Natural killer cell (primary cell): ENCODE measurements at places on chromosomes 16 and 17. TPM values are rescaled to one million over a fixed set of nuclear protein-coding genes. Genes with fewer than 3 reads are reported as not detected.

Gene MED9
- total RNA-seq, result 23.5 TPM

Gene BPTF
- total RNA-seq, result 193 TPM

Gene KRT32
- total RNA-seq, result not detected

Gene SLC5A10
- 0.28 TPM for total RNA-seq

Gene ASGR1
- total RNA-seq, result not detected

Gene HSPB9
- not detected for total RNA-seq

Gene TBC1D26
- not detected for total RNA-seq

Gene CPSF4L
- total RNA-seq, result not detected

Gene CCL7
- not detected for total RNA-seq

Gene VMO1
- 1.2 TPM for total RNA-seq

Gene PARN
- 45.1 TPM for total RNA-seq

Gene RNU2-1
- total RNA-seq, result 5,267 TPM

Gene TEKT1
- total RNA-seq, result not detected

Gene PRDM7
- not detected for total RNA-seq

- DNase-seq, result no peak
These were observed 10.4 kb downstream of the SEC14L1 start for GRCh38 chr17:77151186-77151585.

DNA sequence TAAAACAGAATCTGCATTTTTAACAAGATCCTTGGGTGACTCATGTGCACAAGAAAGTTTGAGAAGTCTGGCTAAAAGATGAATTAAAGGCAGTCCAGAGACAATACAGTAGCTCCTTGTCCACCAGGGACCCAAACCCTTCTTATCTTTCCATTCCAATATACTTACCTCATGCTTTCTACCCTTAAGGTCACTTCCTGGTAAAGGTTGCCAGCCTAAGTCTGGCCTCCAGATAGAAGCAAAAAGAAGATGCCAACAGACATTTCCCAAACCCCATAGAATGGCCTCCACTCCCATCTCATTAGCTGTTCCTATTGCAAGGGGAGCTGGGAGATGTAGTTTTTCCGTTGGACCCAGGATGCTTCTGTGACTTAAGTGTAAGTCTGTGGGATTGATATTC is 101.4 kb upstream of the XYLT1 start:
- no peak for DNase-seq

DNA sequence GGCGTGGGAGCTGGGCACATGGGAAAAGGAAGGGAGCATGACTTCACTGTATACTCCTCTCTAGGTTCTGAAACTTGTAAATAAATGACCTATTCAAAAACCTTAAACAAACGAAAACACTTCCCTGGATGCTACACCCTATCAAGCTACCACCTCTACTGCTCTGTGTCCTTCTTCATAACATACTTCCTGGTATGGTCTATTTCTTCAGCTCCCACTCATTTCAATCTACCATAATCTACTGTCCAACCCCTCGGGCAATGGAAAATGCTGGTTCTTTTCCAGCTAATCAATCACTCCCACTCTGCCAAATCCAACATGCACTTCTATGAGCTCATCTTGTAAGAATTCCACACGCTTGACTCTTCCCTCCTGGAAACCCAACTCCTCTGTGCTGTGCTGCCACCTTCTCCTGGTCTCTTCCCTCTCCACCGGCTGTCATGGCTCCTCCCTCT is 42.4 kb downstream of the AMFR start:
- DNase-seq, result no peak

DNA sequence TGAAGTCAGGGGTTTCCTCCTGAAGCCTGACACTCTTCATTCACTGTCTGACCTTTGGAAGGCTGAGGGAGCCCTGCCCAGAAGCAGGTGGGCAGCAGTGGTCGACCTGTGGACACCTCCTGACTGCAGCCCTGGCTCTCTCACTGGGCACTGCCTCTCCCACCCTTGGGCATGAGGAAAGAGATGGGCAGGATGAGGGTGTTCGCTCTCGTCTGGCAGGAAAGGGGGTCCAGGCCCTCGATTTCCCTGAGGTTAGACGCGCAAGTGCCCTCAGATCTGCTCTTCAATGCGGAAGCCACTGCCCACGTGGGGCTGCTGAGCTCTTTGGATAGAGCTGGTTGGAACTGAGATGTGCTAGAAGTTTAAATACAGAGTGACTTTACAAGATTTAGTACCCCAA is 171.9 kb downstream of the AHSP start:
- DNase-seq, result no peak

GRCh38 chr16:85770741-85771140 is 19.8 kb upstream of the C16orf74 start:
- no peak for DNase-seq

DNA sequence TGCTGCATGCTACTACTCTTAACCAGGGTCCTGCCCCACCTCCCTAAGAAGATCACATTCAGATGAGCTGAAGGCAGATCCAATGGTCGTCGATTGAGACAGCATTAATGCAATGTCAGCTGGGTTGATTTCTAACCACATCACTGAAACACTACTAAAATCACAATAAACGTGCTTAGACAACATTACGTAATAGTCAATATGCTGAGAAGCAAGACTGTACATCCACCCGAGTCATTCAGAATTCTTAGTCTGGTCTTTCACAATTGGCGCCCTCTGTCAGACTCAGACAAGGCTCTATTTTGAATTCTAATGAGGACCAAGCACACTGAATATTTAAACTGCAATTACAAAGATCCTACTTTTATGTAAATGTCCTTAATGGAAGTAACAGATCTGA is 205.2 kb downstream of the STX8 start:
- no peak for DNase-seq

DNA sequence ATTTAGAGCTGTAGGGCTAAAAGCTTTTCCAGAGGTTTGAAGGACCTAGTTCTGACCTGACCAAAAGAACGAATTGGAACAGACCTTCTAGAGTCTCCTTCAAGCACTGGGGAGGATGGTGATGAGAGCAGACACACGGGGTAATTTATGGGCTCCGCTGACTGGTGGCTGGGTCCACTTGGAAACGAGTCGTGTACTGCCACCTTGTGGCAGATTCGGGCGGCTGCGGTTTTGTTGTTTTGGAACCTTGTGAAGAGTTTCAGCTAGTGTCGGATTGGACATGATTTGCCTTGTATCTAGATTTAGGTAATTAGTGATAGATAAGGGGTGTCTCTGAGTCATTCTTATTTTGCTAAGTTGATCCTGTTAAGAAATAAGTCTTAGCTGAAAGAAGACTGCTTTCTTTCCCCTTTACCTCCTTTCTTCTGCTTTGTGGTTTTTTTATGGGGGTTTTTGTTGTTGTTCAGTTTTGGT is 98.9 kb downstream of the AATF start:
- DNase-seq, result peak; percentile 66

DNA sequence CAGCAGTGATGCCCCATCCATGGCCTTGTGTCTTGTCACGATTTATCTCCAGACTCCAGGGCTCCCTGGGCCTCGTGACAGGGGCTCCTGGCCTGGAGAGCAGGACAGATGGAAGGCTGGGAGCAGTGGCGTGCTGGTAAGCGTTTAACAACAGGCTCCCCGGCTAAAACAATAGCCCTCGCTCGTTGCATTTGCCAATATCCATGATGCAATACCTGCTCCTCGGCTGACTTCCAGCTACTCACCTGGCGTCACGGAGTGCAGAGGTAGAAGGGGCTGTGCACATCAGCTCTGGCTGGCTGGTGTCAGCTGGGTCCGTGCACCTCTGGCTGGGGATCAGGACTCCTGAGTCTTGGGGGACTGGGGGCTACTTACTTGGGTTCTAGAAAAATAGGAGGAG is 1.5 kb upstream of the BICDL2 start:
- no peak for DNase-seq

DNA sequence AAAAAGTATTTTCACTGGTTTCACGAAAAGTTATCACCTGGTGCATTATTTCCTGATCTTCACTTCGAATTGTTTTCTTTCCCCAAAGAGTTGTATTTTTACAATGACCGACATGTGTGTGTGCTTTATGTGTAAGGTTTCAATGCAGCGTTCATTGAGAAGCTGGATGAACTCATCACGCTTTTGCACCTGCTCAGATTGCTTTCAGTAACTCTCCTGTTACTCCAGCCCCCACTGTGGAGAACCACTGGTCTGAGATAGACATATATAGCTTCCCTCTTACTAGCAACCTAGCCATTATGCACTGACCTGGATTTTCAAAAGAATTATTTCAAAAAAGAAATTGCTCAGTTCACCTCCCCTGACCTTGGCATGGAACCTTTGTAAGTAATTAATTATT is 178.3 kb upstream of the CHMP6 start:
- DNase-seq, result no peak

DNA sequence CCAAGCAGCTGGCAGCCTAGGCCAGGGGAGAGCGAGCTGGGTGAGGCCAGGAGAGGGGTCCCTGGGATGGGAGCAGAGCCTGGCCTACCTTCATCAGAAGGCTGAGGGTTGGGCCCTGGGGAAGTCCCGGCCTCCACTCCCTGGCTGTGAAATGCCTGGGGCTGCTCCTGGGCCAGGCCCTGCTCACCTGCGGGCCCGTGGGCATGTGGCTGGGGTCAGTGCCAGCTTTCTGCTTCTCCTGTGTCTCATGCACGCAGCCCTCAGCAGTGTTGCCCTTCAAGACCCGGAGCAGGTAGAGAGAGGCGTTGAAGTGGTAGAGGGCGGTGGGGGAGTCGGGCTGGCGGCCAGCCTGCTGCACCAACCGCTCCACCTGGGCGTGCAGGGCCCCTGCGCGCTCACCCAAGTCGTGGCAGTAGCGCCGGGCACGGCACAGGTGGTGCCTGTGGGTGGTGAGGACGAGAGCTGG is 12.4 kb downstream of the MYBBP1A start:
- DNase-seq, result no peak

DNA sequence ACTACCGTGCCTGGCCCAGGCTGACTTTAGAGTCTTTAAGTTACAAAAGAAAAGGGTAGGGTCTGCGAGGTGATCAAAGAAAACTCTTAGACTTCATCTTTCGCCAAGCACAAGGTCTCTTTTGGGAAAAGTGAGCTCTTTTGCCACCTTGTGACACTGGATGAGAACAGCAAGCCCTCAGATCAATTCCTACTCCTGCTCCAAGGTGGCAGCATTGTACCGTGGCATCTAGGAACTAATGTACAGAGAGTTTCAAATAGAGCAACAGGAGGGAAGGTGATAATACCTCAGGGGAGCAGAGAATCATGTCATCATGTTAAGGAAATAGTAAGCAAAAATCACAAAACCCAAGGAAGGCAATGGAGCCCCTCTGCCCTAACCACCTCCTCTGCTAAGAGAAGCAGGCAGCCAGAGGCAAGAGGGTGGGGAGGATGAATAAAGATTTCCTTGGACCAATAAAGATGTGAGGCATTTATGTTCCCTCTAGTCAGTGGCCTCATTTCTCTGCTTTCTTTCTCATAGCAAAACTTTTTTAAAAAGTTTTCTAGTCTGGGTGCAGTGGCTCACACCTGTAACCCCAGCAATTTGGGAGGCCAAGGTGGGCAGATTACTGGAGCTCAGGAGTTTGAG is 2.1 kb upstream of the C17orf78 start:
- peak; percentile 29 for DNase-seq

DNA sequence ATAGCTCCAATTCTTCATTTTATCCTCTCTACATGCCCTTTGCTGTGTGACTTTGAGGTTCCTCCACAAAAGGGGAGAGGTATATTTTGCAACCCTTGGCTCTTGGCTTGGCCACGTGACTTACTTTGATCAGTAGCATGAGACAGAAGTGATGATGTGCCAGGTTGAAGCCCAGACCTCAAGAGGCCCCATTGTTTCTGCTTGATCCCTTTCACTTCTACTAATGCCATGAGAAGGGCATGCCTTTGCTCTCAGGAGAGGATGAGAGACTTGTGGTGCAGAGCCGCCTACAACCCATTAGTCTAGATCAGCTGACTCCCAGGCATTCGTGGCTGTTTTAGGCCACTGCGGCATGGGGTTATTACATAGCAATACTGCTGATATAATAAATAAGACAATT is 356.2 kb upstream of the SALL1 start:
- no peak for DNase-seq

GRCh38 chr16:85309656-85310587 is 197.7 kb upstream of the CIBAR2 start:
- DNase-seq, result peak; percentile 25

DNA sequence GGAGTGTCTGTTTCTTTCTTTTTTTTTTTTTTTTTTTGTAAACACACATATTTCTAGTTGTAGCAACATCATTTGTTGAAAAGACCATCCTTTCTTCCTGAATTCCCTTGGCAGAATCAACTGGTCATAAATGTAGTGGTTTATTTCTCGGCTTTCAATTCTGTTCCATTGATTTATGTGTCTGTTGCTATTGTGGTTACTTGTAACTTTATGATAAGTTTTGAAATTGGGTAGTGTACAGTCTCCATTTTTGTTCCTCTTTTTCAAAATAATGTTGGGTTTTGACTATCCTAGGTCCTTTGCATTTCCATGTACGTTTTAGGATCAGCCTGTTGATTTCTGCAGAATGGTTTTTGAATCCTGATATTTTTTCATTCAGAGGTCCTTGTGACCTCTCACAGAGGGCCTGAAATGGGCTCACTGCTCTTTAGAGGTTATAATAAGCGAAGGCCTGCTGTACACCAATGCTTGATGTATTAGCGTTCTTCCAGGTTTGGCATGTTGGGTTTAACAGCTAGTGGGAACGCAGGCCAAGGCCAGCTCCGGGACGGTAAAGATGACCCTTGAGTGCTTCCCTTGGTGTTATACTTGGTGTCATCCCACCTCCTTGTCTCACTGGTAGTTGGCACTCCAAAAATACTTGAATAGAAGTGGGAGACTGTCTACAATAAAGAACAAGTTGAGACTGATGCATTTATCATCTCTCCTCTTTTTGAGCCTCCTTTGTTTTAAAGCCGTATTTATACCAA is 43.8 kb downstream of the ZNRF1 start:
- no peak for DNase-seq

GRCh38 chr17:32350666-32351418 is 885 bp downstream of the ZNF207 start:
- no peak for DNase-seq

DNA sequence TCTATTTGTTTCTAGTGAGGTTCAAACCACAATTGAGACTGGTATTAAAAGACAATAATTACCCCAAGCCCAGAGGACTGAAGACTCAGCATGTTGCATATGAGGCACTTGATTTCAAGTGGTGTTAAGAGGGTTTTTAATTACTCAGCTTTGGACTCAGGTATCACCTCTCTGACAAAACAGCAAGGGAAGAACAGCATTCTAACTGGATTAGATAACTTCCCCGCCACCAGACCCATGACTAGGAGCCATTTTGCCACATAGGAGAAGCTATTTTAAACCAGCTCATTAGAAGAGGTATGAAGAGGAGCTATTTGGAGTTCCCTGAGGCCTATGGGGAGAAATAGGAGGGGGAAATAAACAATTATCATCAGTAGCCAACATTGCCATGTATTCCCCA is 226.1 kb upstream of the TOX3 start:
- no peak for DNase-seq

- DNase-seq, result no peak
These were observed 9.1 kb downstream of the CRHR1 start for GRCh38 chr17:45792995-45793755.
